NCI-H1048 (cell line): ENCODE measurements at places on chromosomes 5 and 9.

DNA sequence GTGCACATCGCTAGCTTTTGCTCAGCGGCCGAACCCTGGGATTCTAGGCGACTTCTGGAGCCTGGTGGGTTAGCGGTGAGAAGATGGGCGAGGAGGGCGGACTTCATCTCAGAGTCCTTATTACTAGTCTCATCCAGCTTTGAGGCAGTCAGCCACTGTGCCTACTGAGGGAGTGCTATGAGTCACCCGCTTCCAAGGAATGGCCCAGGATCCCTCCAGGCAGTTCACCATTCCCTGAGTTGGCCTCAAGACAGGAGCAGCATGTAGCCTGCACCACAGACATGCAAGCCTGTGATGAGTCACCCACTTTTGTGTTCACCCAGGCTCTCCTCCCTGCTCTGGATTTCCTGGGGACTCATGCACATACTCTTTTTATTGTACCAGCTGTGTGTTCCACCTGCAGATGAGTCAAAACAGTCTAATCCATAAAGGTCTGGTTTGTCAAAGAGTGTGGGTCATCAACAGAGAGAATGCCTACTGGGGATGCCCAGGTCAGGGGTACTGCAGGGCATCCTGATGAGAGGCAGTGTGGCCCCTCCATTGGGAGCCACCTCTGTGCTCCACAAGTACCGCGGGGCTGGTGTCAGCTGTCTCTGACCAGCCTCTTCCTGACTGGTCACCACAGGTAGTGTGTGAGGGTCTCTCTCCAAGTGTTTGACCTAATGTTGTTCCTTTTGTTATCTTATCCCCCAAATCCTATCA lies 20.2 kb downstream of the SLC22A5 start:
- no peak for DNase-seq

DNA sequence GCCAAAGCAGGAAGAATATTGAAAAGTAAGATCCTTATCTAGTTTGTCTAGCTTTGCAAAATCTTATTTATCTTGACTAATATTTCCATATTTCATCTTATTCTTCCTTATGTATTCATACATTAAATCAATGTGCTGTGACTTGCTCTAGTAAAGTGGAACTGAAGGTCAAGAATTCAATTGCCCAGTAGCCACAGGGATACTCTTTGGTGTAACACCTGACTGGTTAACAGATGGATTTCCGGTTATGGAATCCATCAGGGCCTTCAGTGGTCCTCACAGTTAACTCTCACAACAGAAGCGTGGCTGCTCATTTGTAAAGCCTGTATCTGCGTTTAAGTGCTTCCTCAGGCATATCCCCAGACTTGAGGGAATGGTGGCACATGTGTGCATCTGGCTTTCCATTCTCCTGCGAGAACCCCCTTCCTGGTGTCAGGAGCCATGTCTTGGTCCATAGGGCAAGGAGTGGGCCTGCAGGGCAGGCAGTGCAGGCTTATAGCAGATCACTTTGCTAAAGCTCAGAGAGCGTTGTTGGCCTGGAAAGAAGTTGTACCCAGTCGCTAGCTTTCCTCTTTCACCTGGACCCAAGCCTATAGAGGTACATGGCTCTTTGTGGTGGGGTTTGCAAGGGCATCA lies 99.2 kb downstream of the HSPA4 start:
- DNase-seq: no peak

- no peak for DNase-seq
Observed at GRCh38 chr5:157520911-157521703, 54.5 kb downstream of the ADAM19 start.

DNA sequence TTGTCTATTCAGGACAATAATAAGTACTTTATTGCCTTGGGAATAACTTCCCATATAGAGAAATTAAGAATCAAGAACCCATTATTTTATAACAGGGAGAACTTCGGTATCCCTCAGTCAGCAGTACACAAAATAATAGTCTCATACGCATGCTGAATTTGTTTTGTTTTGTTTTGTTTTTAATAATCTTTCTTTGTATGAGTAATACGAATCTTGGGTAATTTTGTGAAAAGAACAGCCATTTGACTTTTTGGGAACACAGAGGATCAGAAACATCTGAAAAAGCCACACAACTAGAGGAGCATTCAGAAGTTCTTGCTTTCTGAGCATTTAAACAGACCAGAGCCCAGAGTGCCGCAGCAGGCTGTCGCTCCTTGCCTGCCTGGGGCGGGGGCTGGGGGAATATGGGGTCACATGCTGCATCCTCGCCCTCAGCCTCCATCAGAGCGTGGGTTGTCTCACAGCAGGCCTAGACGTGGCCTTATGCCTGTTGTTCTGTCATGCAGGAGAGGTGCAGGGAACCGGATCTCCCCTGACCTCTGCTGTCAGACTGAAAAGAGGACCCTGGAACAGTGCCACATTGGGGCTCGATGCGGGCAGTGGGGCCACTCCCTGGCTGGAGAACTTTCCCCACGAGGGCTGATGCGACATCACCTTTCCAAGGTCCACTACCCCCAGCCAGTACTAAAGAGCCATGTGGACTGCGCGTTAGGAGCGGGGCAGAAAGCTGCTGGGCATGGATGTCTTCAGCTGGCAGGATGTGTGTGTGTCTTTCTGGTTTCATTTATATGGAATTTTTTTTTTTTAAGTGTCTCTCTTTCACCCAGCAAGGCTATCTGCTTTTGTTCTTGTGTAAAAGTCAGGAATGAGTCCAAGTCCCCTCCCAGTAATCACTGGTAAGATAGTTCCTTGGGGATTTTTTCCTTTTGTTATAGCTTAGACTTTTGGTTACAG lies 133.4 kb upstream of the OTULINL start:
- DNase-seq: no peak
